Stimulated activated CD4-positive, alpha-beta T cell treated with anti-CD3 and anti-CD28 coated beads, Interleukin-4, amount 100 ng/mL, for 48 hours (primary cell): ENCODE measurements at places on chromosomes 16 and 17.

- DNase-seq: no peak
Observed at GRCh38 chr17:29710891-29711418, 88.2 kb upstream of the CORO6 start.

DNA sequence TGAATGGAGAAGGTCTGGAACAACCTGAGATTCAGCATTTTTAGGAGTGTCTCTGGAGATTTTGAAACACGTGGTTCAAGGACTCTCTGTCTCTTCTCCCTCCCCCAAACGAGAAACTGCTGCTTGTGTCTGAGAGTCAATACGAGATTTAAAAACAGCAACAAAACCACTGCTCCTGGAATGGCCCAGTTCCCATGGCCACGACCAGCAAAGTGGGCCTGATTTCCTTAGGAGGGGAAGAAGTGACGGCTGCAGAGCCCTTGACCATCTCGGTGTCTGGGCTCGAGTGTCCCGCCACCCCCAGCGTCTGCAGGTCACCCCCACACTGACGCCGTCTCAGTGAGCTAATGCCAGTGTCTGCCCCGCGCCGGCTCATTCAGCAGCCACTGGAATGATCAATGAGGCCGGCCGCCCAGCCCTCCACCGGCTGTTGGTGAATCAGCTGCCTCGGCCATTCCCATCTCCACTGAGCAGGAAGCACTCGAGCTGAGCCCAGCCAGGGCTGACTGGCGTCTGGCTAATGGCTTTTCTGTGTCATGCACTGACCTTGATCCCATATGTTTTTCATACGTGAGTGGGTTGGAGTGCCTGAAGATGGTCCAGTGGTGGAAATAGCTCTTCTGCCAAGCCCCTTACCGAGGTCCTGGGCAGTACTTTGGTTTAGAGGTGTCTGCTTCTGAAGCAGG is 151.8 kb downstream of the PITPNC1 start:
- no peak for DNase-seq

- DNase-seq: no peak
Observed at GRCh38 chr16:19841184-19841583, 43.5 kb downstream of the GPRC5B start.

GRCh38 chr17:13864521-13864920 is 204.8 kb upstream of the COX10 start:
- no peak for DNase-seq

DNA sequence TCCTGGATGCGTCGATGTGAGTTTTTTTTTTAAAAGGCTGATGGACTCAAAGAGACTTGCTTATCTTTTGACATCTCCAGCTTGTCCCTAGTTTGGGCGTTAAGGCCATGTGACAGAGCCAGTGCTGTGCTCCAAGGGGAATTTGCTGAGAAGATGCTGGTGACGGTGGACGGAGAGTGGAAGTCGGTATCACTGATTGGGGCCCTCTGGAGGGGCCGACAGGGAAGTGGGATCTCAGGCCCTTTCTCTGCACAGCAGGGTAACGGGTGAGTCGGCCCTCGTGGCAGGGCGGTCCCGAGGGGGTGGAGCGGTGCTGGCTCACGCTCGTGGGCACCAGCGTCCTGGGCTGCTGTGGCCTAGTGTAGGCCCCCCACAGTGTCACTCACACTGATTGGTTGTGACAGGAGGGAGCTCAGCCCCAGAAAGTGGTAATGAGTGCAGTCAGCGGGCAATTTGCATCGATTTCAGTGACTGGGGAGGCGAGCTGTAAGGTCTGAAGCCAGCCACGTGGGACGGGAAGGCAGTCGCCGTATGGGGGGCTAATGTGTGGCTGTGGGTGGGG is 91.3 kb downstream of the TBC1D16 start:
- no peak for DNase-seq

DNA sequence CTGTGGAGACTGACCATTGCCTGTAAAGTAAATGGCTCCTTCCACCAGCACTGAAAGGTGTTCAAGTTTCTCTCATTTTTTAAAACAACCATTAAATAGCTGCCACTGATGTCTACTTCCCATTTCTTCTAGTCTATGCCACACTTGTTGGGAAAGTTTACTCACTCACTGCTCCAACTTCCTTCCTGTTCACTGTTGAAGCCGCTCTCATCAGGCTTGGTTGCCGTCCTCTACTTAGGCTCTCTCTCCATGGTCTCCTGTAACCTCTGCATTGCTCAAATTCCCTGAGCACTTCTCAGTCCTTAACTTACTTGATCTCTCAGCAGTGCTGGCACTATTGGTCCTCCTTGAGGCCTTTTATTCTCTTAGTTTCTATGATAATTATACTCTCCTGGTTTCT is 32.4 kb downstream of the SNX11 start:
- DNase-seq: no peak

DNA sequence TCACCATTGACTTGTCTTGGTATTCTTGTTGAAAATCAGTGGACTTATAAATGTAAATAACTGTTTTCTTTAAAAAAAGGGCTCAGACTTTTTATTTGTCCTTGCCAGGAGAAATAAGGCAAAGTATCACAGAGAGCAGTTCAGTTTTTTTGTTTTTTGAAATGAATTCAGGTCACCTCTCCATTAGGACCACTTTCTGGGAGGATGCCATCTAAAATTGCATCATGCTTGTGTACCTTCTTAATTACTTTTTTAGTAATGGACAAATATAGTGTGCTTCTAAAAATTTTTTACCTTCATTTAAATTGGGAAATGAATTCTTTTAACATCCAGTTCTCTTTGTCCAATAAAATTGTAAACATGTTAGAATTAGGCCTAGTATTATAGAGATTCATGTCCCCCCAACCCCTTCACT is 210.0 kb downstream of the BCAS3 start:
- DNase-seq: no peak

GRCh38 chr17:82238472-82239201 is 9.8 kb downstream of the SLC16A3 start:
- peak; percentile 73 for DNase-seq

GRCh38 chr17:1385861-1386260 is 14.2 kb downstream of the YWHAE start:
- no peak for DNase-seq

DNA sequence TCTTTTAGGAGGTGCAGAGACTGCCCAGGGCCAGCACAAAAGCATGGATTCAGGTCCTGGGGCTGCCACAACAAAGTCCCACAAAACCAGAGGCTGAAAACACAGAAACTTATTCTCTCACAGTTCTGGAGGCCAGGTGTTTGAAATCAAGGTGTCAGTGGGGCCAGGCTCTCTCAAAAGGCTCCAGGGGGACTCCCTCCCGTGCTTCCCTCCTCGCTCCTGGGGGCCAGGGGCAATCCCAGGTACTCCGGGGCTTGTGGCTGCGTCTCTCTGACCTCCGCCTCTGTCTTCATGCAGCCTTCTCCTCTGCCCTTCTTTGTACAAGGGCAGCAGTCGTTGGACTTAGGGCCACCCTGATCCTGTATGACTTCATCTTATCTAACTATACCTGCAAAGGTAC is 8.3 kb upstream of the RBFOX3 start:
- no peak for DNase-seq

GRCh38 chr17:78429618-78429995 is 51.2 kb downstream of the PGS1 start:
- no peak for DNase-seq

GRCh38 chr17:42989141-42989540 is 8.8 kb downstream of the RUNDC1 start:
- no peak for DNase-seq

GRCh38 chr17:31294820-31295488 is 2.1 kb downstream of the OMG start:
- no peak for DNase-seq

DNA sequence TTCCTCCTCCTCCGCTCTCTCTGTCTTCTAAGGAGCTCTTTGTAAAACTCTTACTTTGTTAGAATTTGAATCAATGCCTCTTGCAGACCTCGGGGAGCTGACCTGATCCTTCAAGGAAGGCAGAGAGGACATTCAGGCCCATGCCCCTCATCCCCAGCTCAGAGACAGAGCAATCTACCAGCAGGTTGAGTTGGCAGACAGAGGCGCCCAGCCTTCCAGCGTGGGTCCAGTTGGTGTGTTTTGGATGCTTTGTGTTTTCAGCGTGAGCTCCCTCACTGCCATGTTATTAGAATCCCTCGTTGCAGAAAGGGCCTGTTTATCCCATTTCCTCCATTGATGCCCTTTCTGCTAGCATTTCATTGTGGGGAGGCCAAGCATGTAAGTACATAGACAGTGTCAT is 167.1 kb downstream of the CMIP start:
- DNase-seq: no peak

DNA sequence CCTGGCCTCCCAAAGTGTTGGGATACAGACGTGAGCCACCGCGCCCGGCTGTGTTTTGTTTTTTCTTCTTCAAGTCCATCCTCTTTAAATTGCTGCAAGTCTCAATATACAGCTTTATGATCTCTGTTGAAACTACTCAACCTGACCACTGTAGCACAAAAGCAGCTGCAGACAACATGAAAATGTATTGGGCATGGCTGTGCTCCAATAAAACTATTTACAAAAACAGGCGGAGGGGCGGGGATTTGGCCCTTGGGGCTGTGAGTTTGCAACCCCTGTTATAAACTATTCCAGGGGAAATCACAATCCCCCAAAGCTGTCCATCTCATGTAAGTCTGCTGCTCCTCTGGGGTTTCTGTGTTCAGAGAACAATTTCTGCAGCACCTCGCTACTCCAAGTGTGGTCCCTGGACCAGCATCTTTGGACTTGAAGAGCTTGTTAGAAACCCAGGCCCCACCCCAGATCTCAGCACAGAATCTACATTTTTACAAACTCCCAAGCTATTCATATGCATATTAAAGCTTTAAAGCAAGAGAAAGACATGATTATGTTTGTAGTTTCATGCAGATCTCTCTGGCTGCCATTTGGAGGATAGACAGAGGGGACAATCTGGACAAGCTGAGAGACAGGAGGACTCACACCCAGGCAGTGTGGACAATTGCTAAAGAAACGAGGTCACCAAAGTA is 33.6 kb downstream of the TEKT5 start:
- no peak for DNase-seq

DNA sequence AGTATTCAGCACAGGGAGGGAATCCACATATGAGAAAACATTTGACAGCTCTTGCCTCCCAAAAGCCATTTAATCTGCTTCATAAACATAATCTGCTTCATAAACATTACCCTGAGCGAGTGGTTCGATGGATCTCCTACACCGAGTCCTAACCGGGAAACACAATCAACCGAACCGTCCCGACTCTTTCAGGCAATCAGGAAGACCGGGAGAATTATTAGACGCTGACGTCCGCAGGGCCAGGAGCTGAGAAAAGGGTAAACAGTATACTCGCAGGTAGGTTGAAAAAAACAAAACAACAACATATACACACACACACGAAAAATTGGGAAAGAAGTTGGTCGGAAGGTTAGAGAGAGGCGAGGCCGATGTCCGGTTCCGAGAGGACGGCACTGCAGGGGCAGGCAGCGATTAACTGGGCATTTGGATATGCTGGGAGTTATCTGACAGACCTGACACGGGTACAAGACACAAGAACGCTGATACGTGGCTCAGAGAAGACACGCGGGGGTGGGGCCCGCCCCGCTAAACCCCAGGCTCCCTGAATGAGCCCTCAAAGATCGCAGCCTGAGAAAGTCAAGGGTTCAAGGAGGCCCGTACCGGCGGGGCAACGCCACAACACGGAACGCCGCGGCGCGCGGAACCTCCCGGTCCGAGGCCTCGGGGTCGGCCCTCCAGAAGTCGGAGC is 585 bp downstream of the AP1G1 start:
- peak; percentile 35 for DNase-seq

DNA sequence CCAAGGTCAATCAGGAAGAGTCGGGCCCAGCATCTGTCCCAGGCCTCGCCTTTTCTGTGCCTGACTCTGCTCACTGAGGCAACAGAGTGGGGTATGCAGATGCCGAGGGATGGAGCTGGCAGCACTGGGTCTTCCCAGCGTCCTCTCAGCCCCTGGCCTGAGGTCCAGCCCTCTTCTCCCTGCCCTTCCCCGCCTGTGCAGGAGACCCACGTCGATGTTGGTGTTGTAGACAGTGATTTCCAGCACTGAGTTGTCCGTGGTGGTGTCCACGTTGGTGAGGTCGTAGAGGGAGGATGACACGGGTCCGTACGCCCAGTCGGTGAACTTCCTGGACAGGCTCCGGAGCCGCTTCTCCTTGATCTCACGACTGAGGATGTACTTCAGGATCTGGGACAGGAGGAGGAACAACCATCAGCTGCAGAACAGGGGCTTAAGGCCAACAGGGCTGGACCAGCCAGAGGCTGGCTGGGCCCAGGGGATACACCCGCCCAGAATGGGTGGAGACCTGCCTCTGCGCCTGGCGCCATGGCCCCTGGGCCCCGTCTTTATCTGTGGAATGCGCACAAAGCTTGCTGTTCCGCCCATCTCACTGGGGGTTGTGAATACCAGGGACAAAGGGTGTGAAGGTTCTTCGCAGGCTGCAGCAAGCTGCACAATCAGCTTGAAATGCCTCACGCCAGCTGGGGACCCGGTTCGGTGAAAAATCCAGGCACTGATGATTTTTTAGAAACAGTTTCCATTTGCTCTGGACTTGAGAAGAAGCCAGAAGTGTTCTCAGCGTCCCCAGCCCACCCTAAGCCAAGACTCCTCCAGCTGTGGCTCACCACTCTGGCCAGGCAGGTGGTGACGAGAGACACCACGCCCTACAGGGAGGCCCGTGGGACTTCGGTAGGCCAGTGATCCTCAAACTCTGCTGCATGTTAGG is 27.5 kb downstream of the TRPV3 start:
- no peak for DNase-seq

DNA sequence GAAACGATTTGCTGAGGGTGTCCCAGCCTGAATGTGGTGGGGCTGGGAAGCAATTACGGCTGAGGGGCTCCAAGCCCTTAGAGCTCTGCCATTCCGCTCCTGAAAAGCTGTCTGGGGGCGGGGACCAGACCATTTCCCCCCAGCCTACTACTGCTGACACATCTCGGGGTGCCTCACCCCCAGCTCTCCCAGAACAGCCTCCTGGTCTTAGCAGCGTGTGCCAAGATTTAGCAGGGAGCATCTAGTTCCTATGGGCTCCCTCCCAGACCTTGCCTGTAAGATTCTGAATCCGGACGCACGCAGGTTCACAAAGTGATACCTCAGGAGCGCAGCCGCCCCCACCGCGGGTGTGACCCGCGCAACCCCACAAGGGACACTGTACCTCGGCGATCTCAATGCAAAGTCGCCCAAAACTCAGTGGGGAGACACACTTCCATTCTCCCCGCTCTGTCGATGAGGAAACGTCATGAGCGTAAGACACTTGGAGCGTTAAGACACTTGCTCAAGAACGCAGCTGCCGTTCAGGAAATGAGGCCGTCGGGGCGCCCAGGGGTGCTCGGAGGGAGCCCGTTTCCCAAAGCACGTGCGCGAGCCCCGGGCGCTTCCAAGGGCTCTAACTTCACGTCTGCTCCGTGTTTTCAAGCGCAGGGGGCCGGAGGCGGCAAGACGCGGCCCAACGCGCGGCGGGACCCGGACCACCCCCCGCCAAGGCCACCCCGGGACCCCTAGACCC is 629 bp downstream of the GEMIN4 start:
- peak; percentile 35 for DNase-seq

GRCh38 chr16:88662222-88662842 is 559 bp downstream of the MVD start:
- no peak for DNase-seq

- no peak for DNase-seq
Observed at GRCh38 chr17:76997981-76998531, 129.9 kb downstream of the MGAT5B start.
